Naive thymus-derived CD8-positive, alpha-beta T cell (primary cell): ENCODE measurements at places on chromosomes 3 and 15. TPM values are rescaled to one million over a fixed set of nuclear protein-coding genes. Genes with fewer than 3 reads are reported as not detected.
A peak's percentile ranks its signal among the peaks of the same experiment; 100 is the strongest.

ADAMTS17 gene
- 0.20 TPM for polyA plus RNA-seq

CCNB2 gene
- not detected for polyA plus RNA-seq

MYL3 gene
- not detected for polyA plus RNA-seq

DNA sequence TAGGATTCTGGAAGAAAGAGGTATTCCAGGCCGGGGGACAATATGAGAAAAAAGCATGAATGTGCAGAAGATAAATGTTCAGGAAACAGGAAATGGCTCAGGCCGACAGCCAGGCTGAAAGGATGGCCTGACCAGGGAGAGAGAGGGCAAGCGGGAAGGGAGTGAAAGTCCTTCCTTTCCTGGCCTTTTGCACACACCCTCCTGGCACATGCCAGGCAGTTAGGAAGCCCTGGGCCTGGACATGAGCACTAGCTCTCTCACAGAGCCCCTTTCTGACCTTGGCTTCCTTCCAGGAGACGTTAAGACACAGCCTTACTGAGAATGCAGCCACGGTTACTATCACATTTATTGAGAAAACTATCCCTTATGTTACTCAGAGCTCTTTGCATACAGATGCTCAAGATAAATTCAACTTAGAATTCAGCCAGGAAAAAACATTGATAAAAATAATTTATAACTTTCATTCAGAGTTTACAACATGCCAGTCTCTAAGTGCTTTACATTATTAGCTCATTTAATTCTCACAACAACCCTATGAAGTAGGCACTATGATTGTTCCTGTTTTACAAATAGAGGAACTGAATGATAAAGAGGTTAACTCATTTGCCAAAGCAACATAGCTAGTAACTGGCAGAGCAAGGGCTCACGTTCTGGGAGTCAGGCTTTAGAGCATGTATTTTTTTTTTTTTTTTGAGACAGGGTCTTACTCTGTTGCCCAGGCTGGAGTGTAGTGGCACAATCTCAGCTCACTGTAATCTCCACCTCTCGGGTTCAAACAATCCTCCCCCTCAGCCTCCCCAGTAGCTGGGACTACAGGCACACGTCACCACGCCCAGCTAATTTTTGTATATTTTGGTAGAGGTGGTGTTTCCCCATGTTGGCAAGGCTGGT lies 39.4 kb upstream of the SMAD3 start:
- H3K4me1 ChIP-seq = peaks cover 3% of the 10 kb centered on the region
- H3K36me3 ChIP-seq = no peaks in the 10 kb centered on the region
- no peak overlapping the region for H3K4me3 ChIP-seq

DNA sequence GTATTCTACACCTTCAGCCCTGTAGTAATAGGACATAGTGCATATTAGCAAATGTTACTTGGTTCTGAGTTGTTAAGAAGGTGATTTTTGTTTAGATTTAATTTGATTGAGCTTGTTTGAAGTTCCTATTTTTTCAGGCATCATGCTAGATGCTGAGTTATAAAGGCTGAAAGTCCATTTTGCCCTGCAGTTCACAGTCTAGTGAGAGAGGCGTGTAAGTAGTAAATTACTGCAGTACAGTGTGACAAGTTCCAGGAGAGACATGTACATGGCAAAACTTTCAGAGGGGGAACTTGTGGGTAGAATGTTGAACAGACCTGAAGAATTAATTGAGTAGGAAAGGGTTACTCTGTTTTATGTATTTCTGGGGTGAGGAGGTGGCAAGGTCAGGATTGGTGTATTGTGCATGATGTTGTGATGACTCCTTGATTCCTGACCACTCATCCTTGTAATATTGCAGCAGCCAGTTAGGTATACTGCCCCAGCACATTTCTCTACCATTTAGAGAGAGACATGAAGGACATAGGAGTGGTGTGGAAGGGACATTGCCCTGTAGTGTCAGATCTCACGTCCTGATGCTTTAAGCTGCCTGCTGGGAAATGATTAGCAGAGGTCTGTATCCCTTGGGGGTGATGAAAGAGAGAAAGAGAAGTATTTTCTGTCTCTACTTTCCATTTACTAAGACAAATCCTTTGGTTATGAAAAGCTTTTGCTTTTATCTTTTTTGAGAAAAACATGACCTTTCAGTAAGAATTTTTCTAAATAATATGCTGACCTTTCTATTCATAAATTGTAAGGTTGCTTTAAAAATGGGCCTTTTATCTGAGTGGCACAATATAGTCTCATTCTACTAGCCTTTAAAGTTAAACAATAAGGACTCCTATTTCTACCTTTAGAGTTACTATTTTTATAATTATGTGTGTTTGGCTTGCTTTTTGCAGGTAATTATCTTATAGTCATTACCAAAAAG lies 16.9 kb downstream of the SACM1L start:
- H3K36me3 ChIP-seq = peaks cover 78% of the 10 kb centered on the region
- no peaks in the 10 kb centered on the region for H3K27me3 ChIP-seq
- H3K27ac ChIP-seq = peak overlapping the region; percentile 6
- H3K4me3 ChIP-seq = no peak overlapping the region

GRCh38 chr3:52494445-52494844 lies 693 bp upstream of the STAB1 start:
- peaks cover 10% of the 10 kb centered on the region for H3K4me1 ChIP-seq
- H3K27me3 ChIP-seq = no peaks in the 10 kb centered on the region
- no peaks in the 10 kb centered on the region for H3K36me3 ChIP-seq
- no peak overlapping the region for H3K27ac ChIP-seq

DNA sequence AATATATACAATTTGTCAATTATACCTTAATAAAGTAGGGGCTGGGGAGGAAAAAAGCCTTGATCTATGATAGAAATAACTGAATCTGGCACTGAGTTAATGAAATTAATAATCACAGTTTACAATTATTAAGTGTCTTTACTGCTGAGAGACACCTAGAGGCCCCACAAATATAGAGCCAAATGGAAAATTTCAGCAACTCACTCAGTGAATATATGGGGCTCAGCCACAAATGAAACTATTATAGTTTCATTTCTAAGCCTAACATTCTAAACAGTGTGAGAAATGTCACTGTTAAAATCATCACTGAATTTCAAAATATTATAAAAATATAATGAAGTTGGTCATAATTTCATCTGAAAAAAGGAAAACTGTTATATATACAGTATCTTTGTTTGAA lies 40.3 kb downstream of the GNB4 start:
- no peaks in the 10 kb centered on the region for H3K27me3 ChIP-seq
- no peak overlapping the region for H3K27ac ChIP-seq
- DNase-seq = no peak
- H3K36me3 ChIP-seq = no peaks in the 10 kb centered on the region
- no peaks in the 10 kb centered on the region for H3K4me1 ChIP-seq
- no peak overlapping the region for H3K4me3 ChIP-seq

TIPARP gene
- polyA plus RNA-seq = 4.2 TPM

GOLGA6B gene
- not detected for polyA plus RNA-seq

GRCh38 chr3:67077656-67078055 lies 79.5 kb downstream of the KBTBD8 start:
- H3K27me3 ChIP-seq = no peaks in the 10 kb centered on the region
- H3K27ac ChIP-seq = no peak overlapping the region
- no peak overlapping the region for H3K4me3 ChIP-seq
- H3K36me3 ChIP-seq = peaks cover 16% of the 10 kb centered on the region

DNA sequence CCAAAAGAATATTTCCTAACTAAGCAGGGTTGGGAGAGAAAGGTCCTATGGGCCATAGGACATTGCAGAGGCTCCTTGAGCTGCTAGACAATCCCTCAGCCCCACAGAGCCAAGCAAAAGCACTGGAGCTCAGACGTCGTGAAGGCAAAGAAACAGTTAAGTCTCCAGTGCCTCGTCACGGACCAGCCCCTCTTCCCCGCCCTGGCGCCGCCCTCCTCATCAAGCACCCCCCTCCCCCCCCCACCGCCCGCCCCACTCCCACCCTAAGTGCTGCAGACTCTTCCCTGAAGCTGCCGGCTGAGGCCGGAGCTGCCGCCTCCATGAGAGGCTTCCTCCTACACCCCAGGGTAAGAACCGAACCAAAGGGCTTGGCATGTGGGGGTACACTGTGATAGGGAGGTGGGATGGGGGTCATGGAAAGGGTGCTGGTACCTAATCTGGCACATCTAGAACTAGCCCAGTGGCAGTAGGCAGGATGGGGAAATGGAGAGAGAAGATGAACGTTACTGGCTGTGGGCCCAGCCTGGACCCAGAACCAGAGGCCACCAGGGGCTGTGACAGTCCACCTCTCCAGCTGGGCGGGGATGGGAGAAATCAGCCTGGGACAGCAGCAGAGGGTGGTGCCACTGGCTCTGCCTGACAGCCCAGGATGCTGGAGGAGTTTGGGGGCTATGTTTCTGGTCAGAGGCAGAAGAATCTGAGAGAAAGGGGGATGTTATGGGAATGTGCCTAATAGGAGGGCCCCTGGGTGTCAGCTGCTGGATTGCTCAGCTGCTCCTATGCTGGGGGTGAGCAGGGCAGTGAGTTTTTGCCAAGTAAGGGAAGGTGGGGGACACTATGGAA lies at the start of gene MAP1A:
MAP1A (plus strand) TSS at position 255 of the 843 bp plus-strand sequence. CDS start 3,866 bp downstream, outside the sequence.
- no peaks in the 10 kb centered on the region for H3K36me3 ChIP-seq
- no peak for DNase-seq
- H3K27me3 ChIP-seq = peaks cover 7% of the 10 kb centered on the region
- H3K4me1 ChIP-seq = peaks cover 29% of the 10 kb centered on the region
- H3K4me3 ChIP-seq = peak within 1 kb of the TSS; percentile 73

DNA sequence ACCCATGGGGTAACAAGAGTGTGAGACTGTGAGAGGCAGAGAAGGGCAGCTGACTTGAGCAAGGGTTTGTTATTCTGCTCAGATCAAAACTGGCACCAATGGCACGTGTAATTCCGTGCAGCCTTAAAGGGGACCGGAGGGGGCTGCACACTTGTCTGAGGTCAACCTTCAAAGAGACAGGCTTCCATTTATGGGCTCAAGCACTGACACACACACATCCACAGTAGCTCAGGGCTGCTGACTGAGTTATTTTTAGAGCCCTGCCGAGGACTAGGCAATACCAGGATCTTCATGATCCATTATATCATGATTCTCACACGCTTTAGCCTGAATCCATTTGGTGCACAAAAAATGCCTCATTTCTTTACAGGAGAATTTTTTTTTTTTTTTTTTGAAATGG lies 20.6 kb upstream of the SPTBN5 start:
- peaks cover 4% of the 10 kb centered on the region for H3K4me1 ChIP-seq
- peak overlapping the region; percentile 29 for H3K27ac ChIP-seq
- DNase-seq = no peak
- H3K27me3 ChIP-seq = no peaks in the 10 kb centered on the region

DNA sequence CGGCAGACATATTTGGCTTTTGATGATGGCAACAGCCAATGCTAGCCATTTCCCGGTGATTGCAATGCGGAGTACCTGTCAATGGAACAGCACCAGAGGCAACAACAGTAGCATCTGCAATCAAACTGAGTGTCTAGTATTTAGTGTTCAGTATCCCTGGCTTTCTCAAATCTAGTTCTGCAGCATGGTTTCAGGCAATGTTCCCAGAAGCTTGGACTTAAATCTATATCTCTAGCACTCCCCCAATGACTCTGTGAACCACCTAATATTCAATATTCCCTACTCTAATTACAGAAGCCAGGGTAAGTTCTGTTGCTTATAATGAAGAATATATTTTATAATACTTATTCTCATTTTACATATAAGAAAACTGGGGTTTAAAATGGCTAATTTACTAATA lies 48.2 kb downstream of the TBL1XR1 start:
- DNase-seq = no peak
- H3K36me3 ChIP-seq = peaks cover 3% of the 10 kb centered on the region
- H3K27me3 ChIP-seq = no peaks in the 10 kb centered on the region

DNA sequence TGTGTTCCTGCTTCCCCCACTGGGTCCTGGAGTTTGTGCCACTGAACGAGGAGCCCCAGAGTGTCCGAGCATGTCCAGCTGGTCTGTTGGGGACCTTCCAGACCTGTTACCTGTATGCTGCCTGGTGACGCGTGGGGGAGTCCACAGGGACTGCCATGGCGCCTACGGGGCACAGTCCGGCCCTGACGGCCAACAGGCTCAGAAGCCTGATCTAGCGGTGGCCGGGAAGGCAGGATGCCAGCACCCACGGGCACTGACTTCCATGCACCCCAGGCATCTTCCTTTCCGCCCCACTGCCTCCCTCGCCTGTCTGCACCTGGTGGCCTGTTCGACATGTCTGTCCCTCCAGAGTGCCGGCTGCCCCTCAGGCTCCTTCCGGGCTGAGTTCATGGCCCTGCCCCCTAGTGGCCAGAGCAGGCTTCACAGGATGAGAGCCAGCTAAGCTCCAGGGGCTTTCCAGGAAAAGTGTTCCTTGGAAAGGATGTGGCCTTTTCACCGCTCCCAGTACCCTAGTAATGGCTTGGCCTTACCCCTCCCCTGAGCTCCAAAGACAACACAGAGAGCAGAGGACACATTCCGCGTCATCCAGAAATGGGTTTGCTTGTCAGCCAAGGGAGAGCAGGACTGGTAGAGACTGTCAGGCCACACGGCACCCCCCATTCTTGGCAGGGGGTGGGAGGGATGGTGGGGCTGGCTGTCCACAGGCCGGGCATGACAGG lies 35.7 kb downstream of the NGRN start:
- H3K27ac ChIP-seq = no peak overlapping the region
- DNase-seq = peak; percentile 47
- H3K27me3 ChIP-seq = no peaks in the 10 kb centered on the region
- no peak overlapping the region for H3K4me3 ChIP-seq

- H3K27ac ChIP-seq = no peak overlapping the region
- H3K4me3 ChIP-seq = no peak overlapping the region
- DNase-seq = no peak
- no peaks in the 10 kb centered on the region for H3K36me3 ChIP-seq
- H3K4me1 ChIP-seq = peaks cover 6% of the 10 kb centered on the region
Measured at GRCh38 chr15:74825866-74826265, 561 bp upstream of the CPLX3 start.

GRCh38 chr3:174232658-174233429 lies 626.3 kb upstream of the NAALADL2 start:
- no peaks in the 10 kb centered on the region for H3K4me1 ChIP-seq
- DNase-seq = no peak
- H3K4me3 ChIP-seq = no peak overlapping the region
- no peaks in the 10 kb centered on the region for H3K27me3 ChIP-seq

GP9 gene
- polyA plus RNA-seq = not detected

CYP8B1 gene
- not detected for polyA plus RNA-seq

- peaks cover 3% of the 10 kb centered on the region for H3K27me3 ChIP-seq
- H3K4me3 ChIP-seq = no peak overlapping the region
- H3K27ac ChIP-seq = no peak overlapping the region
- no peak for DNase-seq
- no peaks in the 10 kb centered on the region for H3K4me1 ChIP-seq
- H3K36me3 ChIP-seq = no peaks in the 10 kb centered on the region
Measured at GRCh38 chr3:27166888-27167287, 202.3 kb downstream of the NEK10 start.

DNA sequence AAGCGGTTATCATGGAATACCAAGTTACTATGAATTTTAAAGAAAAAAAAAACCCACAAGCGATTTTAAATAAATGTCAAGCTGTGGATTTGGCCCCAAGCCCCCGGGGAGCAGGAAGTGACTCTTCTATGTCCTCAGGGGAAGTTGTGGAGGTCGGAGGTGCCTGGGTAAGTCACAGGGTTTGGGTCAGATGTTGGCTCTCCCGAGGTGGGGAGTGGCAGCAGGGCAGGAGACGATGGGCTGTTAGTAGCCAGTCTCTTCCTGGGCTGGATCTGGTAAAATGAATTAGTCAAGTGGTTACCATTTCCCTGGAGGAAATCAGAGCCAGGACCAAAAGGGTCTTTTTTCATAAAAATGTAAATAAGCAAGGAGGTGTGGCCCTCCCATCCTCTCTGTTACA lies 316.7 kb downstream of the TLE3 start:
- H3K36me3 ChIP-seq = peaks cover 4% of the 10 kb centered on the region
- peaks cover 23% of the 10 kb centered on the region for H3K27me3 ChIP-seq
- peaks cover 18% of the 10 kb centered on the region for H3K4me1 ChIP-seq
- DNase-seq = no peak
- H3K27ac ChIP-seq = no peak overlapping the region

PIGX gene
- polyA plus RNA-seq = 28.9 TPM
